SIG-M5 (cell line): ENCODE measurements at places on chromosomes 1 and 21.

DNA sequence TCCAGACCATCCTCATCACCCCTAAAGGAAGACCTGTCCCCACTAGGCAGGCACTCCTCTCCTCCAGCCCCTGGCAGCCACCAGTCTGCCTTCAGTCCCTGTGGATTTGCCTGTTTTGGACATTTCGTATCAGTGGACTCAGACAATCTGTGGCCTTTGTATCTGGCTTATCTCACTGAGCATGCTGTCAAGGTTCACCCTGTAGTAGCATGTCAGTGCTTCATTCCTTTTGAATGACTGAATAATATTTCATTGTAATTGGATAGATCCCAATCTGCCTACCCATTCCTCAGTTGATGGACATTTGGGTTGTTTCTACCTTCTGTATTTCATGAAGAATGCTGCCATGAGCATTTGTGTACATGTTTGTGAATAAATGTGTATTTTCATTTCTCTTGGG lies 32.9 kb upstream of the RNF187 start:
- DNase-seq: no peak

- DNase-seq: no peak
Measured at GRCh38 chr1:206693592-206693991, 8.9 kb downstream of the MAPKAPK2 start.

GRCh38 chr1:47771751-47772150 lies 225.4 kb downstream of the TRABD2B start:
- no peak for DNase-seq

DNA sequence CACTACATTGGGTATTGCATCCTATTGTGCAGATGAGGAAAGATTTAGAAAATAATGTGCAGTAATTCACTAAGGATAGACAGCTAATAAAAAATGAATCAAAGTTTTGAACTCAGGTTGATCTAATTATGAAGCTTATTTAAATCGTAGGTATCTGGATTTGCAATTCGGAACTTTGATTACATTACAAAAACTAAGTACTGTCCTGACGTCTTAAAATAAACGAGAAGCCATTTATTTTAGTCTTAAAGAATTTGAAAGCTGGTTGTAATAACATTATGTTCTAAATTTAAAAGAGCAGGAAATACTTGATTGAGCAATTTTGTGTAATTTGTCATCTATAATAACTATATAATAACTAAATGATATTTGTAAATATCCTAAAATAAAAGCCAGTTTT lies 235.9 kb downstream of the TPR start:
- DNase-seq: no peak

DNA sequence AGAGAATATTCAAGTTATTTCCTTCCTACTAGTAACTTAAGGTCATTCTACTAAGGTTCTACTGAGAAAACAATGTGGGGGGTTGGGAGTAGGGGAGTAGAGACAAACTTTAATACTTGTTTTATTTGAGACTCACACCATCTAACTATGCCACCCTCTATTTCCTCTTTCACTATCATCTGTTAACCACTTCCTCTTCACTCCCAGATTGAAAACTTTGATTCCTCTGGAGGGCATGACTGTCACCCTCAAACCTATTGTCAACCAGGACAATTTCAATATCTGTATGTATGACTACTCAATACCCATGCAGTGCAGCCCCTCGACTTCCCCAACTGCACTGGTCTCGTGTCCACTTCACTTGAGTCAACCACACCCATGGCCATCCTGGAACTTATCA lies 165.6 kb upstream of the POGK start:
- DNase-seq: no peak

DNA sequence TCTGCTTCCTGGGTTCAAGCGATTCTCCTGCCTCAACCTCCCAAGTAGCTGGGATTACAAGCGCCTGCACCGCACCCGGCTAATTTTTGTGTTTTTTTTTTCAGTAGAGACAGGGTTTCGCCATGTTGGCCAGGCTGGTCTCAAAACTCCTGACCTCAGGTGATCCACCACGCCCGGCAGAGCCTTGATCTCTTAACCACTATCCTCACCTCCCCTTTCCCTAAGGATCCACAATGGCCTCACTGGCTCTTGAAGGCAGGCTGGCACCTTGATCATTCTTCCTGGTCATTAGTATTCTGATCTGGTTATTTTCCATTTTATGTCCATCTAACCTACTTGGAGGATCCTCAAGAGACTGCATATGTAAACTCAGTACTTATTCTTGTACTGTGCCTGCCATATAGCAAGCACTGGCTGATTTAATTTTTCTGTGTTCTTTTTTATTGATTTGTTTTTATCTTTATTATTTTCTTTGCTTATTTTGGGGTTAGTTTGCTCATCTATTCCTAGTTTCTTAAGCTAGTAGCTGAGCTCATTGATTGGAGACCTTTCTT lies 6.3 kb downstream of the RCC1 start:
- DNase-seq: no peak

DNA sequence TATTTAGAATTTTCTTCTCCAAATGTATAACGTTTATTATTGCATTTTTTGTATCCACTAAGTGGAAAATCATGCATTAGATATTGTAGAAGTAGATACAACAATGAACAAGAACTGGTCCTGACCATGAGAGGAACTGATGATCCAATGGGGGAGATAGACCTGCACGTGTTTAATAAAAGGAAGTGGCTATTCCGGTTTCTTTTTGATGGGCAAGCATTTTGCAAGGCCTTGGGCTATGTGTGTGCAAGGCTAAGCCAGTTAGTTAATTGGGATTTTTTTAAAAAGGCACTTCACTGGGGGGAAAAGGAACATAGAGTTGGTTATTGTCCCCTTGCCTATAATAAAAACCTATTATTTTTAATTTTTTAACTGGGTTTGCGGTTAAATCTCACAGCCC lies 961 bp upstream of the VCAM1 start:
- DNase-seq: no peak

- DNase-seq: no peak
Measured at GRCh38 chr1:60423146-60423780, 349.7 kb upstream of the C1orf87 start.

DNA sequence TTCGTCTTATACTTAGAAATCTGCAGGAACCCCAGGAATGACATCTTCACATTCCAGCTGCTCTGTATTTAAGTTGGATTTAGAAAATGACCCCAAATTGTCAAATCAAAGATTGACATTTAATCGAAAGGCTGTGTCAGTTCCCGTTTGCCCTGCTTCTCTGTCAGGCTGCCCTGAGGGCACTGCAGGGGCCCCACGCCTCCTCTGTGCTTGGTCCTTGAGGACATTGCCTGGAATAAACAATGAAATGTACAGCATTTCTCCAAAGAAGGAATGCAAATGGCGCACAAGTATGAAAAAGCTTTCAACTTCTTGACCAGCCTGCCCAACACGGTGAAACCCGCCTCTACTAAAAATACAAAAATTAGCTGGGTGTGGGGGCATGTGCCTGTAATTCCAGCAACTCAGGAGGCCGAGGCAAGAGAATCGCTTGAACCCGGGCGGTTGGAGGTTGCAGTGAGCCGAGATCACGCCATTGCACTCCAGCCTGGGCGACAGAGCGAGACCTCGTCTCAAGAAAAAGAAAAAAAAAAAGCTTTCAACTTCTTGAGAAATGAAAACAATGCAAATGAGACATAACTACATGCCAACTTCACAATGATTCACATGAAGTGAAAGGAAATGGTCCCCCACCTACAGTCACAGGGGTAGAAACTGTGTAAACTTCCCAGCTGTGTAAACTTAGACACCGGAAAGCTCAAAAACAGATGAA lies 3.0 kb downstream of the TMPRSS3 start:
- DNase-seq: no peak

GRCh38 chr1:229224308-229224707 lies 46.6 kb upstream of the RAB4A start:
- no peak for DNase-seq

- no peak for DNase-seq
Measured at GRCh38 chr1:172845371-172845770, 186.5 kb downstream of the FASLG start.

- DNase-seq: no peak
Measured at GRCh38 chr21:46397993-46398392, 60.7 kb upstream of the DIP2A start.

- DNase-seq: no peak
Measured at GRCh38 chr1:114319418-114319817, 165.7 kb upstream of the SYT6 start.

DNA sequence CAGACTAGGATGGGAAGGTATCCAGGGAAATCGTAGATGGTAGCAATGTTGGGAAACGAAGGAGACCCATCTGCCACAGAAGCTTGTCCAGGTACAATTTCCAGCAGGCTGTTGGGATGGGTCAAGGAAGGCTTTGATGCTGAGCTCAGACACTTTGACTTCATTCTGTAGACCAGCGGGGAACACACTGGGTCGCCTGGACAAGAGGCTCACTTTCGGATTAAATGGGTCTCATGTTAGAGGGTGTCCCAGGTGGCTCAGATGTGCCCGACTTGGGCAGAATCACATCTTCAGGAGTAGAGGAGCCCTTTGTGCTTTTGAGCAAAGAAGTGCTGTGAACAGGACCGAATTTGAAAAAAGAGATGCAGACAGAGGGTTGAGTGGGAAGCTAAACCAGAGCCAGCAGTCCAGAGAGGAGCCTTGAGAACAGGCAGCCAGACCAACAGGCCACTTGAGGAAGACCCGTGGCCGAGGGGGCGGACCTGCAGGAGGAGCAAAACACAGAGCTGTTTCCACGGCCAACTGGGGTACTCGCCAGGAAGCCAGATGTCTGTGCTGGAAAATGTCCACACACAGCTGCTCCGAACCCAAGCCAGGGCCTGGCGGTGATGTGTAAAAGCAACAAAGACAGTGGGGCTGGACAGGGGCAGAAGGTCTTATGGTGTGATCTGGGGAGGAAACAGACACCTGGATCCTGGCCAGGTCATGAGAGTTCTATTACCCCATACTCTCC lies 146.9 kb downstream of the AJAP1 start:
- DNase-seq: no peak

DNA sequence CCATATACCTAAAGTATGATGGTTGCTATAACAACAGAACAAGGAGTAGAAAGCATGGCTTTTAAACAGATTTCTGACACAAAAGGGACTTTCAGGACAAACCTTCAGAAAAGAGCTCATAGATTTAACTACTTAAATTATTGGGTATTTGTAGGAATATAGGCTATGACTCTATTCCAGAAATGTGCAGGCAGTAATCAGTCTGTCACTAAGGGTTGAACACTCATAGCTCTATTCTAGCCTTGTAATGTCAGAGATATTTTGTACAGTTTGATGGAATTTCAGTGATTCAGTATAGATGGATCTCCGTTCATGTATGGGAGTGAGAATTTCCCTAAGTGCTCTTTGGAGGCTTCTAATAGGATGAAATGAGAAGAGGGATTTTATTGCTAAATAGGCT lies 82.8 kb downstream of the EXTL2 start:
- no peak for DNase-seq

DNA sequence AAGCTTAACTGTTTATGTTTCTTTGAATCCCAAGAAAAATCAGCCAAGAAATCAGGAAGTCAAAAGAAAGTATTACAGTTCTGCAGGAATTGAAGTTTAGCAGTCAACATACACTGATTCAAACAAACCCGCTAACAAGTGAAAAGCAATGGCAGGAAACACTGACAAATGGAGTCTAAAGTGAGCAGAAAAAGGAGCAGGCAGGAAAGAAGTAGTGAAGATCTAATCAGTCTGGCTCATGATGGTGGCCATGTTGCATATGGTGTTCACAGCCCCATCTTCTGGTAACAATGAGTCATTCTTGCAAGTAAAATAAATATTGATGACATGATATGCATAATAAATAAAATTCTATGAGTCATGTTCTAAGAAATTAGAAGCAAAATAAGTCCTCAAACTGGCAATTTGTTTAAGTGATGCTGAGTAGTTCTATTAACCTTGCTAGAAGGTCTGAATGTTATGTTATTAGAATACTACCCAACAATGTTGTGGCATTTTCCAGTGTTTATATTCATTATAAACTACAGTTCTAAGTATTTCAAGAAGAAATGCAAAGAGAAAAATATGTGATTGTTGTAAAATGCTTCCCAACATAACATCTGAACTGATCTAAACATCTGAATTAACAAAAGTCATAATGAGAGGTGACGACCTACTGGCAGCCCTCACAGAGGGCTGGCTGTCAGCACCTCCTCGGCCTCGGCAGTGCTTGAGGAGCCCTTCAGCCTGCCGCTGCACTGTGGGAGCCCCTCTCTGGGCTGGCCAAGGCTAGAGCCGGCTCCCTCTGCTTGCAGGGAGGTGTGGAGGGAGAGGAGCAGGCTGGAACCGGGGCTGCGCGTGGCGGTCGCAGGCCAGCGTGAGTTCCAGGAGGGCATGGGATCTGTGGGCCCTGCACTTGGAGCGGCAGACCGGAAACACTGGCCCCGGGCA lies 5.7 kb upstream of the ACBD6 start:
- no peak for DNase-seq

- DNase-seq: no peak
Measured at GRCh38 chr1:225883616-225884265, 1.6 kb upstream of the TMEM63A start.

GRCh38 chr1:233085566-233085965 lies 135.2 kb downstream of the NTPCR start:
- no peak for DNase-seq

DNA sequence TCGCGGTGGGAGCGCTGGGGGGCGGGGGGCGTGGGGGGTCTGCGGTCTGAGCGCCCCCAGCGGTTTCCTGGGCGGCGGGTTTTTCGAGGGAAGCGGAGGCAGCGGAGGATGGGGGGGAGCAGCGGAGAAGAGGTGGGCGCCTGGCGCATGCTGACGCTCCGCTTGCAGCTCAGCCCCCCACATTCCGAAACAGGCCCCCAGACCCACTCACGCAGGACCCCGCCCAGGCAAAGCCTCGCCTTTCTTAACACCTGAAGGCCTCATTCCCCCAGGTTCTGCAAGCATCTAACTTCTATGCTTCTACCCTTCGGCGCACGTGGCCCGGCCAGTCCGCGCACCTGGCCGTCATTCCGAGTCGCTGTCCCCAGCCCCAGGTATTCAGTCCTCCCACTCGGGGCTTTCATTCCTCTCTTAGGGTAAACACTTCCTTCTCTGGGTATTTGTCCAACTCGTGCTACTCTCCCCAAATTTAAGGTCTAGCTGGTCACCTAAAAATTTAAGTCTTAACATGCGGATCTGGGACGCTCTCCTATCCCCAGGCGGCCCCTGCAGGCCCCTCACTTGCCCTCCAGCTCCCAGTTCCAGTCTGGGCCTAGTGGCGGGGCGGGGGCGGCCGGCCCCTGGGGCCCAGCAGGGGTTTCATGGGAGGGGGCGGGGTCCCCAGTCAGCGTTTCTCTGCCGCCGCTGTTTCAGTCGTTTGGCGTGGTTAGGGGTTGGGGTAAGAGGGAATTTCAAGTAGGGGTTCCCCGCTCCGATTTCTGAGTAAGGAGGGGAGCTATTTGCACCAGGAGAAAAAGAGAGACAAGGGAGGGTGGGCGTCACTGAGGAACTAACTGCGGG lies 2.8 kb upstream of the ZBTB7B start:
- no peak for DNase-seq

GRCh38 chr1:9900142-9901043 lies 9.7 kb downstream of the CTNNBIP1 start:
- DNase-seq: peak; percentile 50

- DNase-seq: no peak
Measured at GRCh38 chr1:97151651-97152050, 430.1 kb downstream of the PTBP2 start.

- no peak for DNase-seq
Measured at GRCh38 chr1:223482766-223483165, 89.6 kb downstream of the CCDC185 start.

- no peak for DNase-seq
Measured at GRCh38 chr1:107748531-107748930, 216.4 kb downstream of the VAV3 start.

GRCh38 chr1:119254067-119254720 lies 113.7 kb upstream of the WARS2 start:
- no peak for DNase-seq

GRCh38 chr1:67566803-67567377 lies 118.1 kb upstream of the GADD45A start:
- no peak for DNase-seq
